Spinal cord (tissue), 10 donors: ENCODE measurements at places on chromosomes 3 and 15.

DNA sequence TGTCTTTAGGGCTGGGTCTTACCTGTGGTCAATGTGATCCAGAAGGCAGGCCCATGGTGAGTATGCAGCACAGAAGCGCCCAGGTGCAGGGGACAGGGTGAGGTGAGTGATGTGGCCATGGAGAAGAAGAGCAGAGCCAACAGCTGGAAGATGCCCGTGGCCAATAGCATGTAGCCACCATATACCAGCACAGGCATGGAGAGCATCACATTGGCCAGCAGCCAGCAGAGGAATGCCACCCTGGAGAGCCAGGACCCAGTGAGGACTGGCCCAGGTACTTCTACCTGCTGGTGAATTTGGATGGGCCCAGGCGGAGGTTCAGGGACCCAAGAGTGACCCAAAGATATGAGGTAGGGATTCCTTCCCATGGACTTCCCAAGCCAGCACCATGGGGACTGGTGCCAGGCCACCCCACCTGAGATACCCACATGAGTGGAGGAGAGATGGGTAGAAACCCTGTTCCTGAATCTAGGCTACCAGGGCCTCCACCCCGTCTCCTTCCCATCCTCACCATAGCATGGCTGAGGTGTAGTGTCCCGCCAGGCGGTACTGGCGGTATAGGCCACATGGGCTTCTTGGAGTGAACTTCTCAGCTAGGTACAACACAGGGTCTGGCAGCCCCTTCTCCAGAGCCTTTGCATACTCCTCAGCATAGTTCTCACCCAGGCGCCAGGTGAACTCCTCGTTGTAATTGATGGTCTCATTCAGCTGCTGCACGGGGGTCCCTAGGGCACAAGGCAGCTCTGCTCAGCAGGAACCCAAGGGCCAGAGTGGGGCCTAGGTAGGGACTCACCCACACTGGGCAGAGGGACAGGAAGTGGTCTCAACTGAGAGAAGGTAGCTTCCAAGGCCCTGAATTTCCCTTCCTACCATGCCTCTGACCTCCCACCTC, 6.2 kb downstream of the DUOXA2 start:
- DNase-seq = no peak

DNA sequence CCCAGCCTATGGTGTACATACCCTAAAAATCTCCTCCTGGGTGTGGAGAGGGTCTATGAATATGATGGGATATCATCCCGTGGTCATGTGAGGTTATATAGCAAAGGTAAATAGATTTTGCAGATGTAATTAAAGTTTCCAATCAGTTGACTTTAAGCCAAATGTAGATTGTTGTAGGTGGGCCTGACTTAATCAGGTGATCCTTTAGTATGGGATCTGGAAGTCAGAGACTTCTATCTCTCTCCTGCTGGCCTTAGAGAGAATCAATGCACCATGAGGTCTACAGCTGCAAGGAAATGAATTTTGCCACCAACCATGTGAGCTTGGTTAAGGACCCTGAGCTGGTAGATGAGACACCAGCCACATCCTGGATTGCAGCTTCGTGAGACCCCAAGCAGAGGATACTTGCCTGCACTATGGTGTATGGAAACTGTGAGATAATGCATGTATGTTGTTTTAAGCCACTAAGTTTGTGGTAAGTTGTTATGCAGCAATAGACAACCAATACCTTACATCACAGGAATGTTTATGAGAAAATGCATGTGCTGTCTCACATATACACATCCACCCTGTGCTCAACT, 137.1 kb upstream of the SLC6A11 start:
- DNase-seq = no peak

DNA sequence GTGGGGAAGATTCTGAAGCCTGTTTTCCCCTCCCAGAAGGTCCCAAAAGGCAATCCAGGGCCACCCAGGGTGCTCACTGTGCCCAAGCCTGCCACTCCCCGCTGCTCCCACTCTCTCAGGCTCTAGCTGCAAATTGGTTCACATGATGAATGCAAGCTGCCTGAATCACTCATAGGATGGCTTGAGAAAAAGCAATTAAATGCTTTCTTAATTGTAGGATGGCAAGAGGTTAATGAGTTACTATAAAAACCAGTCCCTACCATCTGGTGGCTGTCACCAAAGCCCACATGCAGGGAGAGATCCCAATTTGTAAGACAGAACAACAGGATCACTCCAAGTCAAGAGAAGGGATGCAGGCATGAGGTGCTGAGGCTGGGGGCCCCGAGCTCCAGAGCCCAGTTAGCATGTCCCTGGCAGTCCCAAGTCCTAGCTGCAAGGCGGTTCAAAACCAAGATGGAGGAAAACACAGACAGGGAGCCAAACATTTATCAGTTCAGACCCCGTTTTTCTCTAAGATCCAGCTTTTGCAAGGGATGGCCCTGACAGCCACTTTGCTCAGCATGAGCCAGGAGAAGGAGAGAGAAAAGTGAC, 207.1 kb downstream of the UACA start:
- no peak for DNase-seq

DNA sequence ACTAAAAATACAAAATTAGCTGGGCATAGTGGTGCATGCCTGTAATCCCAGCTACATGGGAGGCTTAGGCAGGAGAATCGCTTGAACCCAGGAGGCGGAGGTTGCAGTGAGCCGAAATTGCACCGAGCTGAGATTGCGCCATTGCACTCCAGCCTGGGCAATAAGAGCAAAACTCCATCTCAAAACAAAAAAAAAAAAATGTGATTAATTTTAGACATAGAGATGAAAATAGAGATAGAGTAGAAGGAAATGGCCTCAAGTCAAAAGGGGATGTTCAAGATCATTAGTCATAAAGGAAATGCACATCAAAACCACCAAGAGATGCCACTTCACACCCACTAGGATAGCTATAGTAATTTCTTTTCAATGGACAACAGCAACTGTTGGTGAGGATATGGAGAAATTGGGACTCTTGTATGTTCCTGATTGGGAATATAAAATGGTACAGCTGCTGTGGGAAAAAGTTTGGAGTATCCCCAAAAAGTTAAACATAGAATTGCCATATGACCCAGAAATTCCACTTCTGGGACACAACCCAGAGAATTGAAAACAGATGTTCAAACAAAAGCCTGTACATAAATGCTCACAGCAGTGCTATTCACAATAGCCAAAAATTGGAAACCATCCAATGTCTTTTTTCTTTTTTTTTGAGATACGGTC, 55.4 kb downstream of the ABHD2 start:
- no peak for DNase-seq

DNA sequence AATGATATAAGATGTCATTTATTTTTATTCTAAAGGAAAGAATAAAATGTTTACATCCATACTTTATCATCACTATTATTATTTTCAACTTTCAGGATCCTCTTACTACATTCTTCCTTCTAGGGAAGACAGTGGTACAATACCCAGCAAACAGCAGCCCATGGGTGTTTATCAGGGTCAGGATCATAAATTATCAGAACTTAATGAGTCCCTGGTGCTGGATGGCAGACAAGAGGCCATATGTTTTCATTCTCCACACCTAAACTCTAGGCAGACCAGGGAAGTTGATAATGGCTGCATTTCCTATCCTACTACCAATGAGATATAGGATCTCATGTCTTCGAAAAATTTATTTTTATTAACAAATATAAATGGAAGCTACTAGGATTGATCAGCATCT, 127.7 kb downstream of the SAMMSON start:
- DNase-seq = no peak

GRCh38 chr3:98322101-98322500, 31.6 kb upstream of the OR5K4 start:
- DNase-seq = no peak

GRCh38 chr15:98292442-98293240, 332.1 kb downstream of the ARRDC4 start:
- no peak for DNase-seq

DNA sequence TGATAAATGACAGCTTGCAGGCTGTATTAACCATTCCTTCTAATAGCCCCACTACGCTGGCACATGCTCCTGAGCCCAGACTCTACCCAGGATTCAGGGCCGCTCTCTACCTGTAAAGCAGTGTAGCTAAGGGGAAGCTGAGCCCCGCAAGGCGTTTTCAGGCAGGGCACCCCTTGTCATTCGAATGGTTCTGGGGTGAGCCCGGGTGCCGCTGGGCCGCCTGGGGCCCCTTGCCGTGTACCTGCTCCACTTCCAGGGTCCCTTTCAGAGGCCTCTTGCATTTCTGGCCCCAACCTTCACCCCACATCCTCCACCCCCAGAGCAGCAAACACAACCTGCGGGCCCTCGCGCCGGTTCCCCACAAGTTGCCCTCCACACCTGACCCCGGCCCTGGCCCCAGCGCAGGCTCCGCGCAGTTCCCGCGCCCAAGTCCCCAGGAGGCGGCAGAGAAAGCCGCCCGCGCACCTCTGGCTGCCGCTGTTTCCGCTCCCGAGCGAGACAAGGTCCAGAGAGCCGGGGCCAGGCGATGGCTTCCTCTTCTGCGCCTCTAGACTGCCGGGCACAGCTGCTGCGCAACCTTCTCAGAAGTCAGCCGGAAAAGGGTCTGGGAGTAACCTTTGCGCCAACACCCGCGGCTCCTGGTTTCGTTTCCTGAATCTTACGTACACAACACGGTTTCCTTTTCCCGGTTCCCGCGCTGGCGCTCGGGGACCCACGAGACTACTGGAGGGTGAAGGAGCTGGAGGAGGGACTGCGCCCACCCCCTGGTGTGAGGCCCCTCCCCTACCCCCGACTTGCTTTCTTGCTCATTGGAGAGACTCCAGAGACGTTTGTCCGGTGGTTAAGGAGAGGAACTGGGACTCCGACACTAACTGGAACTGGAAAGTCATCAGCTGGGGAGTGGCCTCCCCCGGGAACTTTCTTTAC, at the start of gene PLSCR1:
TSS of gene PLSCR1 (minus strand) at position 606 of the 927 bp plus-strand sequence. CDS start 8,055 bp downstream, outside the sequence.
- DNase-seq = peak; percentile 93

GRCh38 chr15:87123676-87124382, 1044.2 kb downstream of the AGBL1 start:
- DNase-seq = no peak

DNA sequence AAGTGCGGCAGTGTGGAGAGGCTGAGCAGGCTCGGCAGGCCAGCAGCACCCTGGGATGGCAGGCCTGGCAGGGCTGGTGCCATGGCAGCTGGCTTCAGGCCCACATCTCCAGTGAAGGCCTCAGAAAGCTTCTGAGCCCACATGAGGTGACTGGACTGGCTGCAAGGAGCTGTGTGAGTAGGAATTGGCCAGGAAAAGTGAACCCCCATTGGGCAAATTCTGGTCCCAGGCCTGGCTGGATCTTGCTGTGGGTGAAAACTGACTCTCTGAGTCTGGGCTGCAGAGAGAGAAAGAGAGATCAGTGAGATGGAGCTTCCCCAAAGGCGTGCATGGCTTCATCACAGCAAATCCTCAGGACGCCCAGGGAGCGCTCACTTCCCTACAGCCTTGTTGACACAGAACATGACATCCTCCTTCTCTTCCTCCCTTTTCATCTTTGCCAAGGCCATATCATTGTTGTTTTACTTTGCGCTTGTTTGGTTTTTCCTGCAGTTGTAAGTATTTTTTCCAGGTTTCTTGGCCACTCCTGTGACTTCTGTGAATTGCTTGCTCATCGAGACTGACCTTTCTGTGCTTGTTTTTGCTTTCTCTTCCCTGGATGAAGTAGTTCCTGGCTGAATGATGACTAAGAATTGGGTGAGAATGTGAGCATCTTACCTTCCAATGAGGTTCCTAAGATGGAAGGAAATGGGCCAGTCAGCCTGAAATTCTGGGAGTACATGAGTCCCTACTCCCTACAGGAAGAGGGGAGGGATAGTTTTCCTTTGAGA, 299.1 kb downstream of the TLE3 start:
- no peak for DNase-seq

GRCh38 chr3:122931636-122932035, 95.9 kb downstream of the SEMA5B start:
- DNase-seq = no peak

DNA sequence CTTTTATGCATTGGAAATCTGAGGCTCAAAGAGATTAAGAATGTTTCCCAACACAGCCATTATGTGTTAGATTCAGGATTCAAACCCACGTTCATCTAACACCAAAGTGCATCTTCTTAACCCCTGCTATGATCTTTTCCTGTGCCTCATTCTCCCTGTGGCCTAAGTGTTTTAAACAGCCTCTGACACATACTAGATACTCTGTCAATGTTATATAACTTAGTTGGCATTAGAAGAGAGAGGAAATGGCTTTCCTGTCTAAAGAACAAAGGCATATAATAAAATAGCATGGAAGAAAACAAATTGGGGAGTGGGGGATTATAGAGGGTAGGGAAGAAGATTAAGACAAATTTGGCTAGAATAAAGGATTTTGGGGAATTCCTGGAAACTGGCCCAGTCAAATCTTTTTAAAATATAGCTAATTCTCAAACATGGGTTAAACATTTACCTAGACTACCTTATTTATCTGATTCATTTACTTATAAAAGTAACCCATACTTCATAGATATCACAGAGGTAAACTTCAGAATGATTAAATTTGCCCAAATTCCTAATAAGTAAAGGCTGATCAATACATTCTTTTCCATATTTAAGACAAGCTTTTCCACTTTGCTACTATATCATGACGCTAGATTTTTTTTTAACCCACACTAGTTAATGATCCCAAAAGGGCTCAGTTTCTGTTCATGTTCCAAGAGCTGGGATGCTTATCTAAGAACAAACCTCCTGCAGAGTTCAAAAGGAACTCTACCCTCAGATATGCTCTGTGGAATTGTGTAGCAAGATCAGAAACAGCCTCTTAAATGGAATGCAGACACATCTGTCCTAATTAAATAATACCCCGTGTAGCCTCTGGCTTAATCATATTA, 122.9 kb upstream of the PTPRG start:
- no peak for DNase-seq

DNA sequence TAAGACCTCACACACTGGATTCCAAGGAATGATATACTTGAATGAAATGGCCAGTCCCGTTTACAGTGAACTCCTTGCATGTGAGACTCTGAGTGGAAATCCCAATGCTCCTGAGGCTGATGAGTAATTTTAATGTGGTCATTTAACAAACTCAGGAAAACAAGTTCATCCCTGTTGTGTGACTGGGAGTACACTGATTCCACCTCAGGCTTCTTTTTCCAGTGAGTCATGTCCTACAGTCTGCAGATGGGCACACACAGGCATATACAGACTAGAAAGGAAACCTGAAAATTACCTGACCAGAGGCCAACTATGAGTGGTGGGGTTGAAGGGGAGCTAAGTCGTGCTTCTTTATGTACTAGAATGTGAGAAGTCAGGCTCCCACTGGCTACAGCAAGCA, 5.8 kb downstream of the SQOR start:
- DNase-seq = no peak

GRCh38 chr3:23959135-23959900, 14.2 kb downstream of the NR1D2 start:
- no peak for DNase-seq

DNA sequence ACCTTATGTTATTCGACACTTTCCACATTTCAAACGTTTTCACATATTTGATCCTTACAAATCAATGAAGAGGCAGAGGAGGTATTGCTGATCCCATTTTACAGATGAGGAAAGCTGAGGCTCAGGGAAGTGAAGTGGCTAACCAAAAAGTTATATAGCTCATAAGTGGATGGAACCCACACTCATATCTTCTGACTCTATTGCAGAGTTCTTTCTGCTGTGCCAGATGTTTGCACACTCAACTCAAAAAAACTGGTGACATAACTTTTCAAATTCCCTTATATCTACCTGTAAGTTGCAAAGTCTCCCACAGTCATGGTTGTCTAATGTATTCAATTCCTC, 84.0 kb upstream of the SETMAR start:
- DNase-seq = no peak
